ENCODE measurements at places on chromosomes 2 and 18. TPM values are rescaled to one million over a fixed set of nuclear protein-coding genes. Genes with fewer than 3 reads are reported as not detected.

DNA sequence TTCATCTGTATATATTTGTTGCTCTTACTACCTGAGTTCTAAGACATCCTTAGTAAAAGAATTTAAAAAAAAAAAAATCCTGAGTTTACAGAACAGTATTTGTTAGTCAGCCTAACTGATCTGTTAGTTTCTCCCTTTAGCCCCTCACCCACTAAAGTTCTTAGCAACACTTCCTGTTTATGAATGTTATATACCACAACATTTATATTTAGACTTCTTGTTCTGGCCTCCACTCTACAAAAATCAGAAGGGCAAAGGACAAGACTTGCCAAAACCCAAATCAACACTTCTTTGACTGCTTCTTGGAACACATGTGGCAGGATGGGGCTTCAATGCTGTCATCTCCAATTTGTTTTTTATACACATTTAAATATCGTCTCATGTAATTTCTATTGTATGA lies 71.1 kb downstream of the MGAT5 start:
- H3K4me1 ChIP-seq, result peaks cover 61% of the 10 kb centered on the region
- no peak overlapping the region for H3K4me3 ChIP-seq
- peaks cover 27% of the 10 kb centered on the region for H3K36me3 ChIP-seq
- DNase-seq, result no peak
- no peaks in the 10 kb centered on the region for H3K27me3 ChIP-seq

- H3K36me3 ChIP-seq, result no peaks in the 10 kb centered on the region
- DNase-seq, result no peak
Observed at GRCh38 chr2:31241625-31242270, 7.8 kb downstream of the EHD3 start.

DNA sequence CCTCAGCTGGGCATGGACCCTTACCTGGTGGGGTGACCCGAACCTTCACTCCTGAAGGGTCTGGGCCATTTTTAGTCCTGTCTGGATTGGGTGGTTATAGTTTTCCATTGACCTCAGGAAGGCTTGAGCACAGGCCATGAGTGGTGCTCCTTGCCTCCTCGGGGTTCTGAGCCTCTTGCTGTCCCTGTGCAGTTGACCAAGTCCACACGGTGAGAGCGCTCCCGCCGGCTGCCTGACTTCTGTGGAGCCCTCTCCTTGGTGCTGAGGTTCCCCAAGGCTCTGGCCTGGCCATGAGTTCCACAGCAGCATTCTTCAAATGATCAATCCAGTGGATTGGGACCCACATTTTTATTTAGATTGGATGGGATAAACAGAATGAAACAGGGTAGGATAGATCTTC lies 159.5 kb downstream of the SEPTIN10 start:
- H3K4me1 ChIP-seq, result no peaks in the 10 kb centered on the region
- H3K27me3 ChIP-seq, result peaks cover 19% of the 10 kb centered on the region
- no peak overlapping the region for H3K27ac ChIP-seq
- H3K36me3 ChIP-seq, result no peaks in the 10 kb centered on the region
- H3K4me3 ChIP-seq, result no peak overlapping the region

DNA sequence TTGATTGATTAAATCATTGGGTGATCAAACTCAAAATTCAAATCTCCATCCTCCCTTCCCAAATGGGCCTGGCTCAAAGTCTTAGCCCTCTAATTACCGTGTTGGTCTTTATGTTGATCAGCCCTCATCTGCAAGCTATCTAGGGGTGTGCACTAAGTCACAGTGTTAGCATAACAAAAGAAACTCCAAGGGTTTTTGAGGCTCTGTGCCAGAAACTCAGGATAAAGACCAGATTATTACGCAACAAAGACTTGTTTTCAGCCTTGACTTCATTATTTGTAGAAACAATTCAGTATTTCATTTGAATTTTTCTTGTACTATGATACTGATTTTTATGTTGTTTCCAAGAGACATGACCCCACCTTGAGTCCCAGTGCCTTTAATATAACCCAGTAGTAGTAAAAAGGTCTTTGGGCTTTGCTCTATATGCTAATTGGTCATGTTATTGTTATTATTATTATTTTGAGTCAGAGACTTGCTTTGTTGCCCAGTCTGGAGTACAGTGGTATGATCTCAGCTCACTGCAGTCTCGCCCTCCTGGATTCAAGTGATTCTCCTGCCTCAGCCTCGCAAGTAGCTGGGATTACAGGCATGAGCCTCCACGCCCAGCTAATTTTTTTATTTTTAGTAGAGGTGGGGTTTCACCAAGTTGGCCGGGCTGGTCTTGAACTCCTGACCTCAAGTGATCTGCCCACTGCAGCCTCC lies 13.9 kb downstream of the PSMD14 start:
- H3K4me3 ChIP-seq, result no peak overlapping the region
- no peak for DNase-seq

GRCh38 chr2:58065248-58065647 lies 18.6 kb downstream of the VRK2 start:
- no peak overlapping the region for H3K4me3 ChIP-seq
- peaks cover 14% of the 10 kb centered on the region for H3K4me1 ChIP-seq
- DNase-seq, result no peak
- no peaks in the 10 kb centered on the region for H3K27me3 ChIP-seq
- no peak overlapping the region for H3K27ac ChIP-seq
- H3K36me3 ChIP-seq, result peaks cover 47% of the 10 kb centered on the region

GRCh38 chr2:201972621-201973255 lies 60.9 kb upstream of the FZD7 start:
- H3K4me1 ChIP-seq, result no peaks in the 10 kb centered on the region
- no peak overlapping the region for H3K4me3 ChIP-seq
- H3K27ac ChIP-seq, result no peak overlapping the region
- no peaks in the 10 kb centered on the region for H3K36me3 ChIP-seq

The TCF7L1 gene
- not detected for total RNA-seq

The CDH20 gene
- total RNA-seq, result not detected

The PLB1 gene
- 1.2 TPM for total RNA-seq

The TMX3 gene
- 50.3 TPM for total RNA-seq

The ANKRD44 gene
- 210 TPM for total RNA-seq

All from activated CD8-positive, alpha-beta memory T cell treated with anti-CD3 and anti-CD28 coated beads, Interleukin-2, amount 10 ng/mL, durations not matched to agents 7 days and 5 days (primary cell).